Activated T-cell treated with anti-CD3 and anti-CD28 coated beads, Interleukin-2, amount 50 U/mL, for 1 hour (primary cell): ENCODE measurements at places on chromosomes 4 and X.

GRCh38 chr4:169063441-169063840, 53.4 kb upstream of the CBR4 start:
- no peak for DNase-seq

- no peak for DNase-seq
Observed at GRCh38 chr4:141079393-141079930, 53.8 kb downstream of the RNF150 start.

- no peak for DNase-seq
Observed at GRCh38 chrX:111039606-111040005, 56.4 kb upstream of the PAK3 start.

DNA sequence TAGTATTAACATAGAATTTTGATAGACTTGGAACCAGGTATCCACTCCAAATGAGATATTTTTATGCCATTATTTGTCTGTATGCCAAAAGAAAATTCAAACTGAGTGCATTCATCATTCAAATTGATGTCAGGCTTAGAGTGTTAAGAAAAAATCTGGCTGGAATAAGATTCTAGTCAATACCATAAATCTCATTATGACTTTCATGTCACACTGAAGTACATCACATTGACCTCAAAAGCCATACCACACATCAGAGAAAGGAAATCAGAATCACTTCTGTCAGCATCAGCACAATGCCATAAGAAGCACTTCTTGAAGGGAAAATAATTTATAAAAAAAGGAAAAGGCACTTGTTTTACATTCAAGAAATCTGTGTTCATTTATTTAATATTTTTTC, 119.0 kb upstream of the BMP3 start:
- DNase-seq: no peak

DNA sequence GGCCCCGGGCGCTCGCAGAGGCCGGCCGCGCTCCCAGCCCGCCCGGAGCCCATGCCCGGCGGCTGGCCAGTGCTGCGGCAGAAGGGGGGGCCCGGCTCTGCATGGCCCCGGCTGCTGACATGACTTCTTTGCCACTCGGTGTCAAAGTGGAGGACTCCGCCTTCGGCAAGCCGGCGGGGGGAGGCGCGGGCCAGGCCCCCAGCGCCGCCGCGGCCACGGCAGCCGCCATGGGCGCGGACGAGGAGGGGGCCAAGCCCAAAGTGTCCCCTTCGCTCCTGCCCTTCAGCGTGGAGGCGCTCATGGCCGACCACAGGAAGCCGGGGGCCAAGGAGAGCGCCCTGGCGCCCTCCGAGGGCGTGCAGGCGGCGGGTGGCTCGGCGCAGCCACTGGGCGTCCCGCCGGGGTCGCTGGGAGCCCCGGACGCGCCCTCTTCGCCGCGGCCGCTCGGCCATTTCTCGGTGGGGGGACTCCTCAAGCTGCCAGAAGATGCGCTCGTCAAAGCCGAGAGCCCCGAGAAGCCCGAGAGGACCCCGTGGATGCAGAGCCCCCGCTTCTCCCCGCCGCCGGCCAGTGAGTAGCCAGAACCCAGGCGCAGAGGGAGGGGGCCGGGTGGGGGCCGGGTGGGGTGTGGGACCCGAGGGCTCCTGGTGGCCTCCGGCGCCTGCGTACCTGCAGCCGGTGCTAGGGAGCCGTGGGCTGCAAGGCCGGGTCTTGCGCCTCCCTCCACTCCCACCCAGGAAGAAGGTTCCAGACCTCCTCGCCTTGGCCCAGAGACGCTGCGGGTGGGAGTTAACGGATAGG, 534 bp downstream of the MSX1 start:
- no peak for DNase-seq

GRCh38 chr4:183130328-183131155, 31.5 kb downstream of the WWC2 start:
- DNase-seq: no peak

DNA sequence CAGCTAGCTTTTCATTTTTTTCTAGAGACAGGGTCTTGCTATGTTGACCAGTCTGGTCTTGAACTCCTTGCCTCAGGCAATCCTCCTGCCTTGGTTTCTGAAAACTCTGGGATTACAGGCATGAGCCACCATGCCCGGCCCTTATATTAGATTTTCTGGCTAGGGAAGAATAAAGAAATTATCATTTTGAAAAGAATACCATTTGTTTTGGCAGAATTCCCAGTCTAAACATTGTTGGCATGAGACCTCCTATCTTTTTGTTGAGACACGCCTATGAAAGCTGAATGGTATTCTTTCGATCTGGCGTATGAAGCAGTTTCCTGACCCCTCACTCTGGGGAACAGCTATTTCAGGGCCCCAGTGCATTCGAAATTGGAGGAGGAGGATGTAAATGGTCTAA, 107.0 kb downstream of the REPS2 start:
- DNase-seq: no peak
